ENCODE measurements at places on chromosomes 4 and X.

GRCh38 chr4:151808542-151808941 lies 47.7 kb upstream of the GATB start:
- DNase-seq = no peak

DNA sequence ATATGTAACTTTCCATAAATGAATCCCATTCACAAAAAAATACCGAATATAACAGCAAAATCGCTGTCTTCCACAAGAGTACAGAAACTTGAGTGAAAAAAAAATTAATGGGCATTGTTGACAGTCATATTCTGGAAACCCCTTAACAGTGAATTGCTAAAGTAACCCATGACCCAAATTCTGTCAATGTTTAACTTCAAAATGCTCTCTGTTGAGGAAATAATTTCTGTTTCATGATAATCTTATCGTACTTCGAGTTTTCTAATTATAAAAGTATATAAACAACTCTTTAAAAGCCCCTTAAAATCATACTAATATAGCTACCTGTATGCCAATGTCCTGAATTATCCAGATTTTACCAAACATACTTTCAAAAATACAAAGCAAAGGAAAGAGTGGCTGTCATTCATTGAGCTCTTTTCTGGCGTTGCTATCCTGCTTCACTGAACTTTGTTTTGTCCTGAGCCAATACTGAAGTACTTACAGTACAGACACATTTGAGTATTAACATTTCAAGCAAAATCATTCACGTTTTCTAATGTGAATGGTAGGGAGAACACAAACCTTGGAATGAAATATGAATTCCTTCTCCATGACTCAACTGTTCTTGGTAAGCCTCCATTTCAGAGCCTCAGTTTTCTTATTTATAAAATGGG lies 2.4 kb downstream of the XAGE3 start:
- DNase-seq = no peak

GRCh38 chrX:67328476-67328875 lies 215.3 kb upstream of the AR start:
- DNase-seq = peak; percentile 17

DNA sequence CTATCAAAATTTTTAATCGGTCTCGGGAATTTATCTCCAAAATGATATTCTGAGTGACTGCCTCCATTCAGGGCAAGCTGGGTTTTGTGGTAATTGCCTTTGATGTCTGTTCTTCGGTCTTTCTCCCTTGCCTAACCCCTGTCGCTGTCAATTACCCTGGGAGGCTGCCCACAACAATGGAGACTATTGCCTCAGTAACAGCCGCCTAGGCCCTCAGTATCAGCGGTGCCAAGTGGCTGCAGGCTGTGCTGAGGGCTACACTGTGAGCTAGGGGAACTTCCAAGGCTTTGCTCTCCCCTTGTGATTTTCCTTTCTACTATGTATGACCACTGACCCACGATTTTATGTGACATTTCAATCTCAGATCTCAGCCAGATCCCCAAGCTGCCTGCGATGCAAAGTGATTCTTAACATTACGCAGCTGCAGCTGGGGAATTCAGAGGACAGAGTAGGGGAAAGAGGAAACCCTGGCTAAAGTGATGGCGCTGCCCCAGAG lies 36.3 kb upstream of the REST start:
- DNase-seq = peak; percentile 53

Data from NB4 (cell line).